ENCODE measurements at places on chromosomes 12 and 14. TPM values are rescaled to one million over a fixed set of nuclear protein-coding genes. Genes with fewer than 3 reads are reported as not detected.

GRCh38 chr14:89366864-89367778 is 49.9 kb downstream of the FOXN3 start:
- DNase-seq, result peak; percentile 55

DNA sequence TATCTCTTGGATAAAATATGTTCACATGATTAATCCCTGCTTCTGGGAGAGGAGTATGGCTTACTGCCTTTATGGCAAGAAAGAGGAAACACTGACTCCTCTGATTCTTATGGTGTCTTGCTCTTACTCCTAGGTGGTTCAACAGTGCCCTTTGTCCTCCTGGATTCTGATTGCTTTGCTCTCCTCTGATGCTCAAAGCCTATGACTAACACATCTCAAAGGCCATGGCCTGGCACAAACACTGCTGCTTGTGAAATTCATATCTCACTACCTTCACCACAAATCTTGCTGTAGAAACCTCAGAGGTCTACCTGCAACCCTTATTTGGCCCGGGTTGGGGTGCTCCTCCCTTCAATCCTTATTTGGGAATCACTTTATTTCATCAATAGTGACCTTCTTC is 217.2 kb downstream of the C12orf50 start:
- no peak for DNase-seq

The OR6J1 gene
- not detected for total RNA-seq

The LTBP2 gene
- total RNA-seq, result 51.4 TPM

DNA sequence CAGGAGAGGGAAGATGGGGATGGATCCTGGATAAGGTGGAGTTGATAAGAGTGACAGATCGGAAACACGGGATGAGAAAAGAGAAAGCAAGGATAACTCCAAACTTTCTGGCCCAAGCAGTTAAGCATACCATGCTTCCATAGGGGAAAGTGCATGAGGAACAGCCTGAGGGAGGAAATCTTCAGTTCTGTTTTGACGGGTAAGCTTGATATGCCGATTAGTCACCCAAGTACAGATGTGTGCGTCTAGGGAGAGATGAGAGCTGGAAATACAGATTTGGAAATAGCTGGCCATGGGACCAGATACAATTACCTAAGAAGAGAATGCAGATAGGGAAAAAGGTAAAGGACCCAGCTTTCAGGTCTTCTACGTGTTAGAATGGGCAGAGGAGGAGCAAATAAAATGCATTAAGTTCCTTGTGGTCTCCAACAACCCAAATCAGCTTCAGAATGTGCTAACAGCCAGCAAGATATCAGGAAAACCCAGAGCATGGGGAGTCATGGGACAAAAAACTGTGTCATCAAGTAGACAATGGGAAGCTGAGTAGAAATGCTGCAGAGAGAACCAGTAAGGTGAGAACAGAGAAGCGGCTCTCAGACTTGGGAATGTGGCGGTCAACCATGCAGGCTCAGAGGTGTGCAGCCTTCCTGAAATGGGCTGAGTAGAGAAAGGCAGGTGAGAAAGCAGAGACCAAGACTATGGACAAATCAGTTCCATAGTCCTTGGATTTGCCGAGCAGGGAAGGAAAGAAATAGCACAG is 56.3 kb downstream of the PPP1R36 start:
- no peak for DNase-seq

The GDF3 gene
- total RNA-seq, result not detected

DNA sequence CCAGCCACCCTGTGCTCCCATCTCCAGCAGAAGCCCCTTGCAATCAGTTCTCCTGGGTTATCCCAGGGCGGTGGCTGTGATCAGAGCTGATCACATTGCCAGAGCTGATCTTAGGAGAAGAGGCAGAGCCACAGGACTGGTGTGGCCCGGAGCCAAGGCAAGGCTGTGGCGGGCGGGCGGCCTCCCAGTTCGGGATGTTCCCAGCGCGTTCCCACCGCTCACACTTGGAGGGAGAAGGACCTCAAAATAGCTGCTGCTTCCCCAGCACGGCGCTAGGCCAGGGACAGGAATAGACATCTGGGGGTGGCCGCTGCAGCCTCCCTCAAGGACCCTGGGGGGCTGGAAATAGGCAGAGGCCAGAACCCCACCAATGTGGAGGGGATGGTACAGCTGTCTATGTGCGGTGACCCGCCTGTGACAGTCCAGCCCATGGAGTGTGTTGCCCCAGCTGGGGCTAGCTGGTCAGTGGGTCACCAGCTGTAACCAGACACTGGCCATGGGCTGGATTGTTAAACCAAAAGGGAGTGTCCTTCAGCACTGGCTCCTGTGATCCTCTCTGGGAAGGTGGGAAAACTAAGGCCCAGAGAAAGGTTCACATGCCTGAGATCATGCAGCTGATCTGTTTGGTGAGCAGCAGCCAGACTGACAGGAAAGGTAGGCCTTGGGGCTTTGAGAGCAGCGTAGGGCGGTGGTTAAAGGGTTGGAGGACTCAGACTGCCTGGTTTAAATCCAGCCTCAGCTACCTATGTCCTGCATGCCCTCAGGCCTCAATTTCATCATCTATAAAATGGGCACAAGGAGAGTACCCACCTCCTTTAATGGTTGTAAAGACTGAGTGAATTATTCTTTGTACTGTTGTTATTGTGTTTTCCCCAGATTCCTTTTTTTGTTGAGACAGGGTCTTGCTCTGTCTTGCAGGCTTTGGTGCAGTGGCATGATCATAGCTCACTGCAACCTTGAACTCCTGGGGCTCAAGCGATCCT is 8.0 kb upstream of the POP5 start:
- DNase-seq, result peak; percentile 66

The NOXRED1 gene
- 0.21 TPM for total RNA-seq

The PDZRN4 gene
- total RNA-seq, result 0.15 TPM

The PPFIBP1 gene
- 63.1 TPM for total RNA-seq

DNA sequence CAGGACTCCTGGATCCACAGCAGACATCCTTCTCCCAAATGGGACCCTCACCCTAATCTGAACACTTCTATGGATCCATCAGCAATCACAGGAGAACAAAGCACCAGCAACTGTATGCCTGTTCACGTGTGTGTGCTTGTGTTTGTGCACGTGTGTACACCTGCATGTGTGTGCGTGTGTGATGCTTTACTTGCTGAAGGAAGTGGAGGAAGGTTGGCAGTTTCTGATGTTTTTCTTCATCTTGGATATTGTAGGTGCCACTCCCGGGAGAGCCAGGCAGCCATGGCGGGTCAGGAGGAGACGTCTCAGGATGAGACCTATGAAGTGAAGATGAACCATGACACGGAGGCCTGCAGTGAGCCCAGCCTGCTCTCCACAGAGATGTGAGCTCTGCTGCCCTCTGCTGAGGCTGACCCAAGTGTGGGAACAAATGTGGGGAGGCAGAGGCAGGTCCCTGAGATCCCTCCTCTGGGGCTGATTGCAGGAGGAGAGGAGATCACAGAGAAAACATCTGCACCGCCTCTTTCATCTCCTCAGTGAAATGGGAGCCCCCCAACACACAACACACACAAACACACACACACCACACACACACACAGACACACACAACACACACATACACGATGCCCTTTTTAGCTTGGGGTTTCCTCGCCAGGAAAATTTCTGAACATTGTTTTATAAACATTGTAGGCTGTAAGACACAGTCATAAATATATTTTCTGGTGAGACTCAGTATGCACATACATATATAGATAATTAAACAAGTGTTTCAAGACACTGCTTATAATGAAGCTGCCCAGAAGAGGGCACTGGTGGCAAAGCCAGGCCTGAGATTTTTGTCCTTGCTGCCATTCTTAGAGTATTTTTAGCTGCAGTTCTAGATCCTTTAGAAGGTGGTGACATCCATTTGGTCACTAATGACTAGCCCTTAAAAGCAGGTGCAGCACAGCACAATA is 112.2 kb upstream of the FKBP4 start:
- DNase-seq, result no peak

DNA sequence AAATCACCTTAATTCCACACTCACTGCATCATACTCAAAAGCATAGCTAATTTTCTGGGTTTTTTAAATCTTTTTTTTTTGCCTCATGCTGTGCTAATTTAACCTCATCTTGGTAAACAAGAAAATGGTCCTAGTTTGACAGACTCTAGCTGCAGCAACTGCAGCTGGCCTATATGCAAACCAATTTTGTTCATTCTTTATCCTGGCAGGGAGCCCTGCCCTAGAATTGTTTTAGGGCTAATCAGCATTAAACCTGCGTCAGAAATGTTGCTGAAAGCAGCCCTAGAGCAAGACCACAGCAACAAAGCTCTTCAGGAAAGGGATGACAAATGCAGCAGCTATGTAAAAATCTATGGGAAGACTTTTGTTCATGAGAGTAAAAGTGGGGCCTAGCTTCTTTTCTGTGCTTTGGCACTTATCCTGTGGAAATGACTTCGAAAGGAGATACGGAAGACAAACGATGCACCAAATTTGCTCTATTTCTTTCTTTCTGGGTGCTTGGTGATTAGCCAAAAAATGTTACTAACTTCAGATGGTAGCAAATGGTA is 72.2 kb downstream of the DENND5B start:
- no peak for DNase-seq

The RNASE7 gene
- total RNA-seq, result 0.22 TPM

- no peak for DNase-seq
These were observed 369 bp downstream of the DEPDC4 start for GRCh38 chr12:100266585-100266834.

DNA sequence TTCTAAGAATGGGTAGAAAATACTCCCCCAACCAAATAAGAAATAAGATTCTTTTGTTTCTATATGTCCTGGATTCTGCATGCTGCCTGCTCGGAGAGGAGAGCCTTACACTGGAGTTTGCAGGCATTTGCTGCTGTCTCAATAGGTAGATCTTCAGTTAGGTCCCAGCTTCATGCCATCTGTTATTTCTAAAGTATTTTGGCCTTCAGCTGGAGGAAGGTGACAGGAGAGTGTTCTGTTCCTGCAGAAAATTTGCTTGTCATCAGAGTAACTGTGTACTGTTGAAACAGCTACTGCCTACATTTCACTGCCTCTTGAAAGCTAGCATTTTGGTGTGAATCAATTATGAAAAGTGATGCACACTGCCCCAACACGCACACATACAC is 966.9 kb downstream of the NRXN3 start:
- DNase-seq, result no peak

- DNase-seq, result no peak
These were observed at the start of gene SLC2A14 for GRCh38 chr12:7872566-7873319. Gene SLC2A14 (minus strand): TSS chr12:7872915. CDS start chr12:7869880, 3,035 bp downstream.

GRCh38 chr12:89154743-89155499 is 197.4 kb downstream of the DUSP6 start:
- no peak for DNase-seq

The KDM2B gene
- total RNA-seq, result 11.5 TPM

DNA sequence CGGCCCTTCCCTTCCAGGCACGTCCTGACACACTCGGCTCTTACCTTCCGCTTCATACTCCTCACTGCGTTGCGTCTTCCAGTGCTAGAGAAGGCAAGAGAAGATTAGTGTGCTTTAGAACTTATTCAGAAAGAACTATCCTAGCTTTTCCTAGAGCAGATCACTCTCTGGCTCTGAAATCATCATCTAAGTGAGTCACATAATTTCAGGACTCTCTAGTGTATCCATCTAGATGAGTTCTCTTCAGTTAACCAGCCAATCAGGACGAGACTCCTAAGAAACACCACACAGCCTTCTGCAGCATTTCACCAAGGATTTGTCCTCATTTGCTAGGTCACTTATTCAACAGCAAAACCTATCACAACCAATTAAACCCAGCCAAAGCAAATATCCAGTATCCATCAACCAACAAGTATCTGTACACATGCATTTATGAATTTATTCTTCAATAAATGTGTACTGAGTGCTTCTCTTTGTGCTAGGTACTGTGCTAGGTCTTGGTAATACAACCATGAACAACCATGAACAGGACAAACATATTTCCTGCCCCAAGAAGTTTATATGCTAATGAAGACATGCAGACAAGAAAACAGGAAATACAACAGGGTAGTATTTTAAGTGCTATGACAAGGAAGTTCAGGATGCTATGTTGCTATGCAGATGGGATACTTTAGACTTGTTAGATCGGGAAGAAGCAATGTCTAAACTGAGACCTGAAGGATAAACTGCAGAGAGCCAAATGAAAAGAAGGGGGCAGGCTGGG is 52.1 kb downstream of the NIN start:
- DNase-seq, result no peak

DNA sequence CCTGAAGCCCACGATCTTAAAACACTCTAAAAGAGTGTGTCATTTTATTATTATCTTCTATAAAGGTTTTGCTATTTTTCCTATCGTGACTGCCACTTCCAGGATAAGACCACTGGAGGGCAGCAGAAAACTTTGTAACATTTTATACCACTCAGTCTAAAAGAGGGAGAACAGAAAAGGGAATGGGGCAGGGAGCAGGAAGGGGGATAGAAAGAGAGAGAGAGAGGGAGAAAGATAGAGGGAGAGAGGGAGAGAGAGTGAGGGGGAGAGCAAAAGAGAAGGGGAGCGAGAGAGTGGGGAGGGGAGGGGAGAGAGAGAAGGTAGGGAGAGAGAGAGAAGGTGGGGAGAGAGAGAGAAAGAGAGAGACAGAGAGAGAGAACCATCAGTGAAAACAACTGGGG is 2.0 kb upstream of the ART4 start:
- no peak for DNase-seq

Data from psoas muscle (tissue), 8 donors.